Stimulated activated CD4-positive, alpha-beta T cell treated with anti-CD3 and anti-CD28 coated beads, Interleukin-12 subunit alpha, Interleukin-12 subunit beta, amount 100 ng/mL, for 24 hours (primary cell): ENCODE measurements at places on chromosomes 12 and 14.

GRCh38 chr12:93720559-93720958 lies 43.4 kb downstream of the CRADD start:
- no peak for DNase-seq

DNA sequence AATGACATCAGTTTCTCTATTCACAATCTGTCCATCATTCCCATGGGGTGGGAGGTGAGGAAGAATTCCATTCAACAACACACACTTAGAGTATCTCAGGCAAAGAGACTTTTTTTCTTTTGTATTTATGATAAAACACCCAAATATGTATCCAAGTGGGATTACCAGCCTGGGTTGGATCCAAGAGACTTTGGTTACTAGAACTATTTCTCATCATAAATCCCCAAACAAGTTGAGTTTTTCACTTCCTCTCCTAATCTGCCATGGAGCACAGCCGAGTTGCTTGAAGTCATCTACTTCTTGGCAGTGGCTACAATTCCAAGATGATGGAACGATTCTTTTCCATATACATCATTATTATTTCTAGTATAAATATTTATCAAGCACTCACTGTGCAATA lies 209.2 kb upstream of the HMGA2 start:
- no peak for DNase-seq

GRCh38 chr14:73797543-73798265 lies 53.9 kb upstream of the PTGR2 start:
- DNase-seq: no peak

DNA sequence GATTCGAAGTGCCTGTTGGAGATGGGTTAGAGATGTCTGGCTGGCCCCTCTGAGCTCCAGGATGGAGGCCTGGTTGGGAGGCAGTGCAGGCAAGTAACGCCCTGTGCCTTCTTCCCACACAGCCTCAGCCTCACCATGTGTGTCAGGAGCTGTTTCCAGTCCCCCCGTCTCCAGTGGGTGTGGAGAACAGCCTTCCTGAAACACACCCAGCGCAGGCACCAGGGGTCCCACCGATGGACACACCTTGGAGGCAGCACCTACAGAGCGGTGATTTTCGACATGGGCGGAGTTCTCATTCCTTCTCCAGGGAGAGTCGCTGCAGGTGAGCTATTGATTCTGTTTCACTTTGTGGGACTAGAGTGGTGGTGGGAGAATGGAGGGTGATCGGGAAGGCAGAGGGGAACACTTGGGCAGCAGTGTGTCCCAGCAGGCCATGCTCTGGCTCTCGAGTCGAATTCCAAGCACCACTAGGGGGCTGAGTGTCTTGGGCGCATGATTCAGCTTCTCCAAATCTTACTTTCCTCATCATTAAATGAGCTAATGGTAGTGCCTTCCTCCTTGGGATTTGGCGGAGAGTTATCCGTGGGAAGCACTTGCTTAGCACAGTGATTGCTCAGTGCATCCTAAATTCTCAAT lies 6.8 kb downstream of the ACAD10 start:
- no peak for DNase-seq

- no peak for DNase-seq
Measured at GRCh38 chr14:23365732-23366425, 907 bp upstream of the EFS start.

DNA sequence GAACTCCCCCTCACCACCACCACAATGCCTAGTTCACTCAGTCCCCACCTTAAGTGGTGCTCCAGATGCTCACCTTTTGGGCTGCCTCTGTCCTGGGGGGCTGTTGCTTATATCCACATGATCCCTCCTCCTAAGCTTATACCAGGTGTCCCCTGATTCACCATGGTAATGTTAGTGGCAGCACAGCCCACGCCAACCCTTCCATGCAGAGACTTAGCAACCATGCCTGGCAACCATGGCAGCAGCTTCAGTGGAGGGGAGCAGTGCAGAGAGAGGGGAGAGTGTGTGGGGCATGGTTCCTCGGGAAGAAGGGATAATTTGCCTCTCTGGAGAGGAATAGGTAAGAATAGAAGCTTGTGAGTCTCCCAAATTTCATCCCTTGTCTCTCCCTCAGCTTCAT lies 1.2 kb upstream of the DDN start:
- no peak for DNase-seq

GRCh38 chr14:48726080-48726642 lies 860.0 kb downstream of the RPS29 start:
- no peak for DNase-seq

DNA sequence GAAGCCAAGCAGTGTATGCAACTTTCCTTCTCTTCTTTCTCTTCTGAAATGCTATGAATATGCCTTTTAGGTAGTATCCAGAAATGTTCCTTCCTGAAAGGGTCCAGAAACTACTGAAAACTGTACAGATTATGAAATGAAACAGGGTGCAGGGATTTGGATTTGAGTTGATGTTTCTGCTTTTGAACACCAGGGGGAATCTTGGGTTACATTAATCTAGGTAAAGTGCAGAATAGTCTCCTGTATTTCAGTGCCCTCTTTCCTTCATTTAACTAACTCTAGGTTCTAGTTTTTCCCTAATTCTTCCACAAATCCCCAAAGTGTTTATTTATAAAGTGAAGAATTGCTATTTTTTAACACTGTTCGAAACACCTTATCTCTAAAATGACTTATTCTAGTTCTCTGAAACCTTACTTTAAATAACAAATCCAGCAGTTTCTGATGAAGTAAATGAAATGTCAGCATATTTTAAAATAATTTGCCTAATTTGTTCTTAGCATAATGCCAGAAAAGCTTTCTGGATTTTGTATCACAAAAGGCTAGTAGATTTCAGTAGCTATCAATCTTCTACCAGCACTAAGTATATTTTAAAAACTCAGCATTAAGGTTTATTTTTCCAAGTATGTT lies 111.9 kb downstream of the LRRK2 start:
- DNase-seq: no peak

GRCh38 chr14:83467811-83468210 lies 1934.2 kb upstream of the SEL1L start:
- no peak for DNase-seq

DNA sequence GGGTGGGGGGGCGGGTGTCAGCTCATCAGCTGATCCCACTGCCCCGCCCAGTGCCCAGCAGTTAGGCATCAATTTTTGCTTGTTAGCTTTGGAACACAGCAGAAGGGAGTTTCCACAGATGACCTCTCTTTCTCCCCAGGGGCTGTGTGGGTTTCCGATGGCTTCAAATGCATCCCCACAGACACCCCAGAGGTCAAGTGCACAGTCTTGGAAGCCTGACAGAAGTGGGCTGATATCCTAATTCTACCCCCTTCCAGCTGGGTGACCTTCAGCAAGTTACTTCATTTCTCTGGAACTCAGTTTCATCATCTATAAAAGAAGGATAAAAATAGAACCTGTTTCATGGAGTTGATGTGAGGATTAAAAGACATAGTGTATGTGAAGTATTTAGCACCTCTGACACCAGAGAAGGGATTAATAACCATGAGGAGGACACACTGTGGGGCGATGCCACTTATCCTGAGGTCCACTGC lies 22.0 kb downstream of the TTC9 start:
- no peak for DNase-seq

DNA sequence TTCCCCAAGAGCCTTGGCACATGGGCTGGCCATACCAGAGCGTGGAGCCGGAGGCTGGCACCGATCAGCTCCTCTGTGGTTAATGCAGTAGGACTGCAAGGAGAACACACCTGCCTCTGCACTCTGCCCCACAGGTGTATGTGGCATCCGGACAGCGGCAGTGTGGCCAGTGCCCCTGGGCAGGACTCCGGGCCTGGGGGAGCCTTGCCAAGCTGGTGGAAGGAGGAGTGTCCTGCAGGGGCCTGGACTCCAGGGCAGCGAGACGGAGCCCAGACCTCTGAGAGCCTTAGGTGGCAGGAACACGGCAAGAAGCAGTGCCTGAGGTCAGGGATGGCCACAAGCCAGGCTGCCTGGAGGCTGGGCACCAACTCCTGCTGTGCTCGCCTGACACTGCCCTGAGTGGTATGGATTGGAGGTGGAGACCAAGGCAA lies 5.3 kb upstream of the BEGAIN start:
- no peak for DNase-seq

GRCh38 chr14:21414137-21414631 lies 30.4 kb upstream of the SUPT16H start:
- no peak for DNase-seq
